Posterior vena cava (tissue), 2 donors: ENCODE measurements at places on chromosomes 5 and 9. TPM values are rescaled to one million over a fixed set of nuclear protein-coding genes. Genes with fewer than 3 reads are reported as not detected.

The SERINC5 gene
- 13.5 TPM for total RNA-seq

- no peak for DNase-seq
Measured at GRCh38 chr5:9927106-9927505, 297.0 kb upstream of the TAS2R1 start.

DNA sequence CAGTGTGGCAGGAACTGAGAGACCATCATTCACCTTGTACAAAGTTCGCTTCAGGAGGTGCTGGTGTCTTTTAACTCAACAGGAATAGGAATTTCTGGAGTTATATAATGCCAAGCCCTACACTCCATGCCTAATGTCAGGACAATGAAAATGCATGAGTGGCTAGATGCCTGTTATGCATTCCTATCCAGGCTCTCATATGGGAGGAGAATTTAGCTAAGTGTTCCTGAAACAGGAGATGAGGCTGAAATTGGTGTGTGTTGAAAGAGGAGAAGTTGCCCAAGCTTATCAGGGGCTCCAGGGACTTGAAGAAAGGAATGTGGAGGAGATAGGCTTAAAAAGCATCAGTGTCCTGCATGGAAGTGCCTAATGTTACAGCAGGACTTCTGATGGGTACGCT lies 26.8 kb upstream of the PRUNE2 start:
- no peak for DNase-seq

DNA sequence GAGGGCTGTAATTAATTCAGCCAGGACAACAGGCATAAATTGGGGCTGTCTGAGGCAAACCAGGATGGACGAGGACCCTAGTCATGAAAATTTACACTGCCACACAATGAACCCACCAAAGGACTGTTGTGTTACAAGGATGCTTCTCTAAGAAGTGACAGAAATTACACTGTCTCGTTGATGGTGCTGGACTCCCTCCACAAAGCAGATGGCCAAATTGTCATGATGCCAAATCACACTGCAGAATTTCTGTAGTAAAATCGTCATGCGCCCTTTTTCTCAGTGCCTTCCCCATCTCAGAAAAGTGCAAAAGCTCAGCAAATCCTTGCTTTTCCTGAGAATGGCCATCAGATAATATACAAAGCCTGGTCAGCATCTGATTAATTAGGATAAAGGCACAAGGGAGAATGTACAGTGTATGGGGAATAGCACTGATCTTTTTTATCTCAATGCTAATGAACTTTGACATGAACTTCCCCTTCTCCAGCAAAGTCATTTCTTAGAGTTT lies 545.8 kb downstream of the CSNK1G3 start:
- no peak for DNase-seq

DNA sequence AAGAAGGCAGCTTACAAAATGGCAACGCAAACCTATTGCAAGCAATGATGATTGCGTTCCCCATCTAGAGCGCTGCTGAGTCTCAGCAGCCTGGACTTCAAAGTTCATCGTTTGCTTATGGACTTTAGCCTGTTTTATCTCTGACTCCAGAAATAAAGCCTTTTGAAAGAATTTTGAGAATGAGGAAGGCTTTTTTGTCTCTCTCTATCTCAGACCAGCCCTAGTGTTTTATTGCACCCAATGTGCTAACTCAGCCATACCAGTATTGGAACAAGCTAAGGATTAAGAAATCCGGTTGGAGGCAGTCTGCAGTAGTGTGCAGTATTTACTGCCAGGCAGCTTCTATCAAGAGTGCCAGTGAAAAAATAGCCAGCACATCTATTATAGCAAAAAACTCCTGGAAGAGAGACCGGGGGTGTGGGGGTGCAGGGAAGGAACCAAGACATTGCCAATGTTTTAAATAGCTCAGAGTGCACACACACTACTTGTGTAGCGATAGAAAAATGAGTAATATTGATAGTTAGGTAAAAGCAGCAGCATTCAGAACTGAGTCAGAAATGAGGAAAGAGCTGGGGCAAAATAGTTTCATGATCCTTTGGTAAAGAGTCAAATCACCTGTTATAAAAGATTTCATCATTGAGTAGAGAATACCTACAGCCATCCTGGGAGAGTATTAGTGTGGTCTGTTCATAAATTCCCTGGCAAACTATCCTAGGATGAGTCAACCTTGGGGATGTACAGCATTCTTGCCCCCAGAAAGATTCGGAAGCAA lies 219.0 kb downstream of the ZNF608 start:
- DNase-seq = no peak

The SLC25A2 gene
- total RNA-seq = 1.00 TPM

The KCNV2 gene
- total RNA-seq = not detected

DNA sequence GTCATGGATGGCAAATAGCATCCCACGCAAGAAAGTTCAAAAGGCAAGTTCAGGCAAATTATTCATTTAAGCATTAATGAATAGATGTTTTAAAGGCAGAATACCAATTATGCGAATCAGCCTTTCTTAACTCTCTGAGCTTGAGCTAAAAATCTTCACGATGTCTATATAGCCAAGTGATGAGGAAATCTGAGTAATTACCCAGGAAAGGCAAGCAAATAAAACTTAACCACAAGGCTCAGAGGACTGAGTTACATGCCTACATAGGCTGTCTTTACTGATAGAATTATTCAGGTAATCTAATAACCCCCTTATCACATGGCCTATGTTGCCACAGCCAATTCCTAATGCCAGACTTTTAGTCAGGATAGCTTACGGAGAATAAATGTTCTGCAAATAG lies 120.8 kb upstream of the MTAP start:
- no peak for DNase-seq

DNA sequence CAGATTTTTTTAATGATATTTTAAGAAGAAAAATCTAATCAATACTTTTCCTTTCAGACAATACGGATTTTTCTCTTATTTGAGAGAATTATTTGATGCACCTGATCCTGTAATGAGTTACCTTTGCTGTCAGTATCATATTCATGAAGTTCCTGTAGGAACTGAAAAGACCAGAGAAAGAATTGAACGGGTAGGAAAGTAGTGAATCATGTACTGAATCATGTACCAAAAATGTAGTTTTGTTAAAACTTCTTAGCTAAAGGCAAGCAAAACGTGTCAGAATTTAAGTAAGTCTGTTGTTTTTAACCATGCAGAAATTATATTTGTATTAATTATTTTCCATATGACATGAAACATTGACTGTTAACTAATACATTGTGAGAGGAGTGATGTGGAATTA lies 56.6 kb downstream of the SMC5 start:
- DNase-seq = no peak

DNA sequence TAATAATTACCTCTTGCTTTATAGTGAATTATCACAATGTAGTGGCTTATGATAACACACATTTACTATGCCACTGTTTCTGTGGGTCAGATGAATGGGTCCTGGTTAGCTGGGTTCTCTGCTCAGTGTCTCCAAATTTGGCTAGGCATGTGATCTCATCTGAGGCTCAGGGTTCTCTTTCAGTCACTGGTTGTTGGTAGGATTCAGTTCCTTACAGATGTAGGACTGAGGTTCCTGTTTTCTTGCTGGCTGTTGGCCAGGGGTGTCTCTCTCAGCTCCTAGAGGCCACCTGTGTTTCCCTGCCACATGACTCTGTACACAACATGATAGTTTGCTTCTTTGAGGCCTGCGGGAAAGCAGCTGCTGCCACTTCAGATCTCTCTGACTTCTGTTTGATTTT lies 7.1 kb downstream of the NFX1 start:
- DNase-seq = no peak

The CCDC192 gene
- not detected for total RNA-seq

The TERT gene
- total RNA-seq = 0.14 TPM

DNA sequence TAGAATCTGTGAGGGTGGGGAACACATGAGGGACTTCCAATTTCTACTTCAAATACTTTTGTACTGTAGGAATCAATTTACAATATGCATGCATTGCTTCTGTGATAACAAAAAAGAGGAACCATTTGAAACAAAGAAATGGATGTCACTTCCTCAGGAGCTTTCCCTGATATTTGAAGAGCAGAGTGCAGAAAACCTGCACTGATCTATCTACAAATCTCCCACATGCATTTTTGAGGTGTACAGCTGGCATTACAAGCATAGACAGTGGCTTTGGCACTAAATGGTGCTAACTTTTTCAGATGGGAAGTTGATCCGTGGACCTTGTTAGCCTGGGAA lies 27.7 kb downstream of the YIPF5 start:
- DNase-seq = no peak

The PCDHB5 gene
- total RNA-seq = 3.1 TPM

DNA sequence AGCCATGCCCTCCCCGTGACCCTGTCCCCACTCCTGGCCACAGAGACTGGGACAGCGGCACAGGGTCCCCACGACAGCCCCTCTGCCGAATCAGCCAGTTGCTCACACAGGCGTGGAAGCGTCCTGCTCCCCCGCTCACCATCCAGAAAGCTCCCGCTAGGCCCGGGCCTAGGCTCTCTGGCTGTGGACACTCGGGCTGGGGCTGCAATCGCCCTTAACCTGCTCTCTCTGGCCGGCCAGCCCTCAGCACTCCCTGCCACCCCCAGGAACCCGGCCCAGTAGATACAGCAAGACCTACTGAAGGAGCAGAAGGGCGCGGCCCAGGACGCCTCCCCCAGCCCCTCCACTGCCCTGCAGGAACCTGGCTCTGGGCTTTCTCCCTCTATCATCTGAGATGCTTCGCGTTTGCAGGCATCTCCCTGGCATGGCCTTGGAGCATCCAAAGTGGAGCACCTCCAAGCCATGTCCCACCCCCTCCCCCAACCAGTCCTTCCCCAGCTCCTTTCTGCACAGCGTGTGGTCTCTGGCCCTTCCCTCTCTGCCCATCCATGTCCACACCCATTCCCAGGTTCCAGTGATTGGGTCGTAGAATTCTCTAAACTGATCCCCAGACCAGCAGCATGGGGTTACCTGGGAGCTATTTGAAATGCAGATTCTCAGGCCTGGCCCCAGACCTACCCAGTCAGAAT lies 113.7 kb upstream of the LMX1B start:
- DNase-seq = no peak

The PRSS3 gene
- not detected for total RNA-seq

- DNase-seq = peak; percentile 69
Measured at GRCh38 chr5:135129307-135129706, 95.3 kb upstream of the PITX1 start.

- no peak for DNase-seq
Measured at GRCh38 chr5:180491496-180491895, 2.7 kb upstream of the CNOT6 start.

The STING1 gene
- 91.5 TPM for total RNA-seq

The RABGAP1 gene
- total RNA-seq = 64.1 TPM

The PTGER4 gene
- total RNA-seq = 12.1 TPM

The SLC35D2 gene
- 15.7 TPM for total RNA-seq

GRCh38 chr5:590346-590745 lies 21.8 kb upstream of the CEP72 start:
- no peak for DNase-seq

DNA sequence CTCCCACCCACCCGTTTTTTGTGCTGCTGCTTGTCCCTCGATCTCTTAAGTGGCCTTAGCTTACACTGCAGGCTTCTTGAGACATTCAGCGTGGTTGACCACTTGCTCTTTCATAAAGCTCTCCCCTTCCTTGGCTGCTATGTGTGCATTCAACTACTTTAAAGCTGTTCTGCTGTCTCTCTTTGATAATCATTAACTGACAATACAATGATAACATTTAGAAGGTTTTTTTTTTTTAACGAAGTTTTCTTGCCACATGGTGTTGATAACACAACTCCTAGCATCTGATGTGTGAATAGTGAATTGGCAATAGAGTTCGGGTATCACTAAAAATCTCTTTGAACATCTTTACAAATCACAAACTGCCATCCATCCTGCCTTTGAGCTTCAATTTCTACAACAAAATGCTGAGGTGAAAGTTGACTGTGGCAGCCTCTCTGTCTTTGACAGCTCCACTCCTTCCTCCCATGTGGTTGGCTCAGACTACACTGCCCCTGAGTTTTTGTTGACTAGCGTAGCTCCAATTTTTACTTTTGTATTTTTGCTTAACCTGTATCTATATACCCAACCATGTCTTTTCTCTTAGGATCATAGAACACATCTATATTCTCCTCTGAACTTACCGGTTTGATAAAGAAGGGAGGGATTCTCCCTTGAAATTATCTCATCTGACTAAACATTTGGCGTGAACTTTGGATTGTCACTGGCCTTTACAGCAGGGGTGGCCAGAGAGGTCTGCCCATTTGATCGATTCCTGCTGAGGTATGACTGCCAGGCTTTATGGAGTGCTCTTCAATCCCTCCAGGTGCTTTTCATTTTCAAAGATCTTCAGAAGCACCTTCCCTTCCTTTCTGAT lies 409.4 kb upstream of the CD180 start:
- DNase-seq = no peak

The JAKMIP2 gene
- 0.42 TPM for total RNA-seq

DNA sequence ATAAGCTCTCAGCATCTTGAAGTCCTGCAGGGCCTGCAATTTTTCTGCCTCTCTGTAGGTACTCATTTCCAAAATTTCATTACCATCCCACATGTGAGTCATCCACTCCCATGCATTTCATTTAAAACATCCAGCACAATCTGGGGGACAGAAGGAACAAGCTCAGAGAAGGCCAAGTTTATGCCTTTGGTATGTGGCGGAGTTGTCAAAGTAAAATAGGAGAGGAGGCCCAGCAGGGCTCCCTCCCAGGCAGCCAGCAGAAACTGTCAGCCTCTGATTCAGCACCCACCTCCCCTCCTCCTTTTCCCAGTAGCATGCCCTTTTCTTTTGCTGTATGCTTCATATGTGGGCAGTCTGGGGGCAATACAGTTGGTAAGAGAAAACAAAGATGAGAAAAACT lies 126.4 kb upstream of the ZNF366 start:
- no peak for DNase-seq

The PCDHB16 gene
- 3.0 TPM for total RNA-seq
